ENCODE measurements at places on chromosomes 7 and 10.

DNA sequence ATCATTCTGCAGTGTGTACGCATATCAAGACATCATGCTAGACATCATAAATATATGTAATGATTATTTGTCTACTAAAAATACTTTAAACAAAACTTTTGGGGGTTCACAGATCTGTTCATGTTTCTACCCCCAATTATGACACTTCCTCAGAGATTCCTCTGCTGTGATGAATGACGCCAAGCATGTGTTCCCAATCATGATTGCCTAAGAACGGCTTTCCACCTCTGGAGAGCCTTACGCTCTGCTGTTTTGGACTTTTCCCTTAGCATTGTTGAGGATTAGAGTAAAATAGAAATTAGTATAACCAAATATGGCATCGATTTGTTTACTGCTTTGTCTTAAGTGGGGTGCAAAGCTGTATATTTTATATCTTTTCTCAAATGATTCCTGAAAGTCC is 236.3 kb upstream of the IGFBP3 start:
- no peak for DNase-seq

DNA sequence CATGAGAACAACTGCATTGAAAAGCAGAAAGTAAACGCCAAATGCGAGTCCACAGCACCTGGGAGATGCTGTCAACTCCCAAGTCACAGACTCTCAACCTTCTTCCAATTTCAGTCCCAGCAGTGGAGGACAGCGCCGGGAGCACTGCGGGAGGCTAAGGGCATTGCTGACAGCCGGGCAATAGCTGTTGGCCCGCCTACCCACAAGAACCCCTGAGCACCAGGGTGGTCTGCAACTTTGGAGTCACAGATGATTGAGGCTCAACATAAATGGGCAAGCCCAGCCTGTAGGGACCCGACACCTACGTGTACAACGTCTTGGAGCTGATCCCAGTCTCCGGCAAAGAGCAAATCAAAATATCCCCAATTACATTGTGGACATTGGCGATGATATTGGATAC is 262.9 kb downstream of the TCERG1L start:
- no peak for DNase-seq

- no peak for DNase-seq
Observed at GRCh38 chr7:107387573-107388219, 82.2 kb upstream of the GPR22 start.

GRCh38 chr7:68015978-68016532 is 1019.4 kb downstream of the TYW1 start:
- DNase-seq = no peak

DNA sequence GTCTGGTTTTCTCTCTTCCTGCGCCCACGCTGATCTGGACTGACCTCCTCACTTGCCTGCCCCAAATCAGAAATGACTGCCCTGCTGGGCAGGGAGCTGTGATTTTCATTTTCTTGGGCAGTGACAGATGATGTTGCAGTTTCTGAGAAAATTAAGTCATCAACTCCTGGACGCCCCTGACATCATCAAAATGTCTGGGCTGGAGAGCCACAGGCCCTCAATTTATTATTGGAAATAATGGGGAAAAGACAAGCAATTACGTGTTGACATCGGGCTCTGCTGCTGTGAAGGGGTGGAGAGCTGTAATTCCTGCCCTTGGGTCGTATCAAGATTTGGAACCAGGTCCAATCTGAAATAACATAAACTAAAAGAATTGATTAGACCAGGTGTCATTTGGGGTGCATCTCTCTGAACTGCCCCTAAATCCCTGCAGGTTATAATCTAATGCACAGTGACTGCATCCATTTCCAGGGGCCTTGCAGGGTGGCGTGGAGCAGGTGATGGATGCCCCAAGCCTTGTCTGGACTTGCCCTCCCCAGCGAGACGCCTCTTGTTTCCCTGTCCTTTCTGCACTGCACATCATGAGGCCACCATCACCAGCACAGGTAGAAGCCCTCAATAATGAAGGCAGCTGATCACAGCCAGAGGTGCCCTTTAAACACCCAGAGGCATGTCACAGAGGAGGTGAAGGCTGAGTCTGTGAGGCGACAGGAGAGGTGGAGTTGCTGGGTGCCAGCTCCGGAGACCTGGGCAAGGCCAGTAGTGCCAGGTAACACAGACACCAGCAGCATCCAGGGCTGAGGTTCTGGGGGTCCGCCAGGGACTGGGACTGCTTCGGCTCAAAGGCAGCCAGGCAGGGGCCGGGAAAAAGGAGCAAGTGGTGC is 98.7 kb downstream of the HTR5A start:
- DNase-seq = no peak

DNA sequence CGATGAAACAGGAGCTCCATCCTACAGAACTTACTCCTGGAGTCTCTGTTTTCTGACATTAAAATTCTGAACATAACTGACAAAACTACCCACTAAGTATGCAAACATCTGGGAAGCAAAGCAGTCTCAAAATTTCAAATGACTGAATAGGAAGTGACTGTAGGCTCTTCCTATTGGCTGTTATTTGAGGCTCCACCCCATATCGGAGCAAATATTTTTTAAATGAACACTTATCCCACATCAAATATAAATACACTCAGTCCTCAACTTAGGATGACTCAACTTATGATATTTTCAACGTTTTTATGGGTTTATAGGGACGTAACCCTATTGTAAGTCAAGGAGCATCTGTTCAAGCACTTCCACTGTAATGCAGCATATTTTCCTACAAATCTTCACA is 8.8 kb downstream of the HSPA12A start:
- no peak for DNase-seq

GRCh38 chr10:77405771-77406241 is 231.8 kb downstream of the KCNMA1 start:
- DNase-seq = peak; percentile 42

DNA sequence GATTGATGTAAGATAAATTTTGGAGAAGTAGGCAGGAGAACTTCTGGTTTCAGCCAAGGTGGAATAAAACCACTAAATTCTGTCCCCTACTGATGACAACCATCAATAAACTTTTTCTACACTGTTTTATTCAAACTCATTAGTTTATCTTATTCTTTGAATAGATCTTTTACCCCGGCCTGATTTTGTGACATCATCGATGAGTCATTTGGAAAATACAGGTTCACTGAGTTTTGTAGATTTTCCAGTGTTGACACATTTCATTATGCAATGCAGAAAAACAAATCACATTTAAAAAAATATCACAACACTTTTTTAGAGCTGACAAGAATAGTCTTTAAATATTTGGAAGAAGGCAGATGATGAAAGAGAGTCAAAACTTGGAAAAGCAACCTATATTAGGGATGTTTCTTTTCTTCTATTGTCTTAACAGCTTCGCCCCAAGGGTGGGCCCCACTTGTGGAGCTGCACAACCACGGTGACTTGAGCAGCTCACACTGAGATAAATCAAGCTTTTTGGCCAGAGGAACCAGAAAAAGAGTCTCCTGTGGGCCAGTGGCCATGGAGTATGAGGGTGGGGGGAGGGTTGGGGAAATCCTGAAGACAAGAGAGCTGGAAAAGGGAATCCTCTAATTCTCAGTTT is 112.8 kb downstream of the PTEN start:
- DNase-seq = no peak

DNA sequence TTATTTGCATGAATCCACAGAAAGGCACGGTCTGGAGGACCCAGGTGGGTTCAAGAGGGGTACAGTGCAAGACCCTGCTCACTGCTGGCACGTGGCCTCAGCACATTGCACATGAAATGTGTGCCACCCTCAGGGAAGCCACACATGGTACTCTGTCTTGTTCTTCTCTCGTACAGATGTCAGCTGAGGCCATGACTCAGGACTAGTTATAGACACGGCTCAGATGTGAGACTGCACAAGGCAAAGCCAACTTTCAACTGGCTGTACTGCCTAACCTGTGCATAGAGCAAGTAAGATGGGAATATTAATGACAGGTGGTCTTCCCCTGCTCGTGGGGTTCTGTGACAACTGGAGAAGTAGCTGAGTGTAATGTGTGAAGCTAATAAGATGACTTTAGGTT is 249.4 kb upstream of the CTBP2 start:
- DNase-seq = no peak

DNA sequence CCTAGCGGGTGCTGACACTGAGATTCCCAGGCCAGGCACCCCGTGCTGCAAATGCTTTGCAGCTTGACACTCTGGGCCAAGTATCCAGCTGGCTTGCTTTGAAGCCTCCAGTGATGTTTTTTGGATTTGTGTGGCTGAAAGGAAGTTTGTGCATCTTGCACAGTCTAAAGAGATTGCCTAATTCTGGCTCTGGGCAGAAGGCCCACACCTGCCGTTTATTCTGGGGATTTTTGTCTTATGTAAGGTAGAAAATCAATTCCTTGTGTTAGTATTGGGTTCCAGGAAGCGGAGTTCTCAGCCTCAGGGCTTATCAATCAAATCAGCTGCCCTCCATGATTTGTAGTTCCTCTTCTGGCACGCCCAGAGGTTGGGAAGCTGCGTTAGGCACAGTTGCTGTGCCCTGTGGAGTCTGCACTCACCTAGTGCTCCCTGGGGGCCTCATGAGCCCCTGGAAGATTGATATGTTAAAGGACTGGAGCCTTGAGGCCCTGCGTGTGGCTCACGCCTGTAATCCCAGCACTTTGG is 8.4 kb upstream of the PURB start:
- no peak for DNase-seq

DNA sequence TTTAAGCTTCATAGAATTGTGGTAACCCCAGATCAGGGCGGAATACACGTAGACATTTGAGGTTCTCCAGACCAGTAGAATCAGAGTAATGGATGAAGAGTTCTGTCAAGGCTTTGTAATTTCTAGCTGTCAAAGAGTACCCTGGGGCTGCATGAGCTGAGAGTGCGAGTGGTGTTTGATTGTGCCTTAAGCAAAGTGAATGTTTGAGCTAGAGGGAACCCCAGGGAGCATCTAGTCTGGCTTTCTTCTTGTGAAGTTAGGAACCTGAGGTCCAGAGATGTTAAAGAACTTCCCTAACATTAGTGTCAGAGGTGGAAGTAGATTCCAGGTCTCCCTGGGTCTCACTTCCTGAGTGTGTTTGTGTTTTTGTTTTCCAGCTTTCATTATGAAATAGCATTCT is 212.3 kb upstream of the FZD1 start:
- no peak for DNase-seq

- peak; percentile 46 for DNase-seq
Observed at GRCh38 chr7:11573128-11573750, 258.8 kb downstream of the THSD7A start.

GRCh38 chr7:82080254-82080927 is 310.5 kb upstream of the HGF start:
- no peak for DNase-seq

- DNase-seq = no peak
Observed at GRCh38 chr7:95545673-95546072, 50.6 kb downstream of the PDK4 start.
